NCI-H187 (cell line): ENCODE measurements at places on chromosomes 2 and 18.

GRCh38 chr18:24023185-24023814, 8.7 kb downstream of the TTC39C start:
- DNase-seq: no peak

- DNase-seq: no peak
These were observed 10.6 kb downstream of the HTRA2 start for GRCh38 chr2:74540291-74540690.

- no peak for DNase-seq
These were observed 49.3 kb downstream of the HS6ST1 start for GRCh38 chr2:128269063-128269989.

DNA sequence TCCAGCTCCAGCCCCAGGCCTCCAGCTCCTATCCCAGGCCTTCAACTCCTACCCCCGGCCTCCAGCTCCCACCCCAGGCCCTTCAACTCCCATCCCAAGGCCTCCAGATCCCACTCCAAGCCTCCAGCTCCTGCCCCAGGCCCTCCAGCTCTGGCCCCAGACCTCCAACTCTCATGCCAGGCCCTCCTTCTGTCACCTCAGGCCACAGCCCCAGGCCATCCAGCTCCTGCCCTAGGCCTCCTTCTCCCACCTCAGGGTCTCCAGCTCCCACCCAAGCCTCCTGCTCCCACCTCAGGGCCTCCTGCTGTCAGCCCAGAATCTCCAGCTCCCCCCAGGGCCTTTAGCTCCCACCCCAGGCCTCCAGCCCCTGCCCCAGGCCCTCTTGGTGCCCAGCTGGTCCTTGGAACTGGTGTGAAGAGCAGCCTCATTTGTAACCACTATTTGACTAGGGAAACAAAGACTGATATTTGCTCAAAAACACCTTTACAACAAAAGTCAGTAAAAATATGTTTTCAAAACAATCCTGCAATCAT, 67.8 kb upstream of the SALL3 start:
- no peak for DNase-seq

- no peak for DNase-seq
These were observed 12.0 kb upstream of the CEP68 start for GRCh38 chr2:65044097-65044735.

DNA sequence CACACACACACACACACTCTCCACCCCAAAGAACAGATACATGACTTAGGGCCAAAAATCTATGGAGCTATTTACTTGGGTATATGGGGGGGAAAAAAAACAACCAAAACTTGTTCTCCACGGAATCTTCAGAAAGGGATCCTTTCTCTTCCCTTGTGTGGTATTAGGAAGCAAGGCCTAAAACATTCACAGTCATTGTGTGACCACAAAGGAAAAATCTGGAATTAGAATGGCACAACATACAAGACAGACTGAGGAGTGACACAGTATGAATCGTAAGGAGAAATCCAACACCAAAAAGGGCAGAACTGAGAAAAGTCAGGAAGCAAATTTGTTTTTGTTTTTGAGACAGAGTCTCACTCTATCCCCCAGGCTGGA, 70.3 kb downstream of the ASXL2 start:
- DNase-seq: no peak

DNA sequence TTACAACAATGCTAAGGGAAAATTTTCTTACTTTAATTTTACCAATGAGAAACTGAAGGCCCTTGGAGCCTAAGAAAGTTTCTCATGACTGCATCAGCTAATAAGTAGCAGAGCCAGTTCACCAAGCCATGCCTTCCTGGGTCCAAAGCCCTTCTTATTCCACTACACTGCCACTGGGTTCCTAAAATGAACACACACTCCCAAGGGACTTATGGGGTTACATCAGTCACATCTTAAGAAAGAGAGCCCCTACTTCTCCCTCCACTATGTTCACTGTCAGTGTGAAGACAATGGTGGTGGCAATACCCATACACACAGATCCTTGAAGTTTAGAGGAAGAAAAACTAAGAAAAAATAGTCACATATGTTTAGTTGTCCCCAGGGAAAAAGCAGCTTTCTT, 20.6 kb downstream of the MBD2 start:
- DNase-seq: no peak

GRCh38 chr2:179802051-179802882, 59.1 kb downstream of the ZNF385B start:
- no peak for DNase-seq

DNA sequence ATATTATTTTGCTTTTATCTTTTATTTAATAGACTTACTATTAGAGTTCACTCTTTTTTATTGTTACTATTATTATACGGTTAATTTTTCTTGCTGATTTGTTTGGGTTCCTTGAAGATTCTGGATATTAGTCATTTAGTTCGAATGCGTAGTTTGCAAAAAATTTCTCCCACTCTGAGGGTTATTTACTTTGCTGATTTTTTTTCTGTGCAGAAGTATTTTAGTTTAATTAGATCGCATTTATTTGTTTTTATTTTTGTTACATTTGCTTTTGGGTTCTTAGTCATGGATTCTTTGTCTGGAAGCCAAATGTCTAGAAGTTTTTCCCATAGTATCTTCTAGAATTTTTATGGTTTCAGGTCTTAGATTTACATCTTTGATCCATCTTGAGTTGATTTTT, 585.2 kb downstream of the CPS1 start:
- DNase-seq: no peak

GRCh38 chr2:231332388-231332787, 63.1 kb upstream of the B3GNT7 start:
- no peak for DNase-seq

DNA sequence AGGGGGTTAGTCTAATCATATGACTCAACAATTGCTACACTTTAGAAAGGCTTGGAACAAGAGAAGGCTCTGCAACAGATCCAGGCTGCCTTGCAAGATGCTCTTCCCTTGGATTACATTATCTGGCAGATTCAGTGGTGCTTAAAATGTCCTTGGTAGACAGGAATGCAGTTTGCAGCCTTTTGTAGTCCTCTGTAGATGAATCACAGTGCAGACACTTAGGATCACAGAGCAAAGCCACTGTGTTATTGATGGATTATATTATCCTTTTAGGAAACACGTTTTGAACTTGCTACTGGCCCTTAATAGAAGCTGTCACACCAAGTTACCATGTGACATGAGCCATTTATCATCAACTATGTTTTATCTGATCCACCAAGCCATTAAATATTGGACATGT, 152.2 kb downstream of the CBLN2 start:
- no peak for DNase-seq

- DNase-seq: no peak
These were observed 53.4 kb downstream of the SH3RF3 start for GRCh38 chr2:109182426-109182825.

- no peak for DNase-seq
These were observed 82.8 kb upstream of the DSEL start for GRCh38 chr18:67599277-67599676.

GRCh38 chr2:109558076-109558882, 55.5 kb downstream of the SEPTIN10 start:
- no peak for DNase-seq

DNA sequence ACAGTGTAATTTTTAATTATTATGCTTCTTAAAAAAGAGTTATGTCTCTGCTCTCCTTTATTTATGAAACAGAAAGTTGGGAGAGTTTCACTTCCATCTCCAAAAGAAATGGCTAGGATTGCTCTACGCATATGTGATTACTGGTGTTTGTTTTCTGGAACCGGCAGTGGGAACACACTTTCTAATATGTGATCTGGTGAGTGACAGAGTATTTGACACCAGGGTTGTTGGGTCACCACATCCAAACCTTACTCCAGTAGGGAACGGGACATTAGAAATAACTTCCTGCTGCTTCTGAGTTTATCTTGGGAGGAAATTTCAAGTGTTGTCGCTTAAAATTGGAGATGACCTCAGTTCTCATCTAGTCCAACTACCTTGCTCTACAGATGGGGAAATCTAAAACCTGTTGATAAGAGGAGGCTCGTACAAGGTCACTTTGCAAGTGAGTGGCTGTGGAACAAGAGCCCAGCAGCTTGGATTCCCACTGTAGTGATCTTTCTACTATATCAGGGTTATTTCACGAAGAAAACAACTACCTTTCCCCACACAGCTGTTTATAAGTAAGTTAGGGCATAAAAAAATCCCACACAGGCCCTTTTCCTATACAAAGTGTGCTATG, 108.5 kb downstream of the TTC32 start:
- DNase-seq: no peak

DNA sequence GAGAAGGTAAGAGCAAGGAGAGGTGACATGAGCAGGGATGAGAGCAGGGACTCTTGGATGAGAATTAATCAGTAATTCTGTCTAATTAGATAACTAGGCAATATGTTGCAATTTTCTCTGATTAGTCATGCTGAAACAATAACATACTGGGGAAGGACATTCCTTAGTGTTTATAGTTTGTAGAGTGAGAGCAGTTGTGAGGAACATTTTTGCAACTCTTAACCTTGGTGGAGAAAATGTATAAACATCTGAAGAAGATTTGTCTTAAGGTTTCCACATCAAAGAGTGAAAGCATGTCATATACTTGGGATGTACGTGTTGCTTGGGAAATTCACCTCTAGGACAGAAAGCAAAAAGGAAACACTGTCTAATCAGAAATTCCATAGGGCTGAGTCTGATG, 955.4 kb upstream of the FANCL start:
- no peak for DNase-seq

DNA sequence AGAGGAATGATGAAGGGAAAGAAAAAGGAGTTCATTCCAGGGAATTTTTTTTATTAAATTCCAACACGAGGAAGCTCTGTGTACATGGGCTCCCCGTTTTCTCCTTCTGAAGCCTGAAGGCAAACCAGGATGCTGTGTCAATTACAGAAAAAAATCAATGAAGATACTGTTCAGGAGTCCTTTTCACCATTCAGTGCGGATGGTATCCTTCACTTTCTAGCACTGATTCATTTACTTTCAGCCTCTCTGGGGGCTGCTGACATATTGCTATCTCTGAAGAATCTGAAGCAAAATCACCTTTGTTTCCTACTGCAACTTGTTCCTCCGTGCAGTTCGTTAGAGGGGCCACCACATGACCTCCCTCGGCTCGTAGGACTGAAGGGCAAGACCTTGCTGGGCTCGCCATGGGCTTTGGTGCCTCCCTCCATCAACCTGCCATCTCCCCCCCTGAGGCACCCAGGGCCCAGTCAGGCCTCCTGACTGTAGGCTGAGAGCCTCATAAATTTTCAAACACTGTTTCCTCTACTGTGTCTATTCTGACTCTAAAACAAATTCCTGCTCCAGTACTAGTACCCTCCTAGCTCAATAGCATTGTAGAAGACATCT, 25.5 kb upstream of the ST8SIA3 start:
- DNase-seq: no peak

DNA sequence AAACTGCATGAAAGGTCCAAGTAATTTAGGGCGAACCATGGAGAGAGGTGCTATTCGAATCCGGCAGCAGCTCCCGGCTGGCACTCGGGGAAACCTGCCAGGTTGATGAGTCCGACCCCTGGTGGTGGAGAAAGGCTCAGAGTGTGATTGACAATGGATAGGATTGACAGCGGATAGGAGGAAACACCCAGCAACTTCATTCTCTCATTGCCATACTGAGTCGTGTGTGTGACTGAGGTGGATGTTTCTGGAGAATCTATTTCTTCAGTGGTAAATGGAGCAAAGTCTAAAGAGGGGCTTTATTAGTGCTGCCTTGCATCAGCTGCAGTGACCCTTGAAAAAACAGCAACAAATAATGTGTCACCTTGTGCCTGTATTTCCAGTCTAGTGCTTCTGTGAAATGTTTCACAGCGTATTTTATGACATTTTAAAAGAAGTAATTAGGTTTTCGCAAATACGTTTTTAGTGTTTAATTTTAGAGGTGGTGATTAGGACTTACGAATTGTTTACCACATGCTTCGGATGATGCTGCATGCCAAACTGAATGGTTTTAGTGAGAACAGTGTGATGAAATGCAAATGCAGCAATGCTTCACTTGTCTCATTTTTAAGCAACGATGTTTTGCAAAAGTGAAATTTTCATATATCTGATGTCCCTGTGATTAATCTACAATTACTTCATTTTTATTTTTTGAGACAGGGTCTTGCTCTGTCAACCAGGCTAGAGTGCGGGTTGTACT, 102.0 kb downstream of the DCDC2C start:
- DNase-seq: no peak

DNA sequence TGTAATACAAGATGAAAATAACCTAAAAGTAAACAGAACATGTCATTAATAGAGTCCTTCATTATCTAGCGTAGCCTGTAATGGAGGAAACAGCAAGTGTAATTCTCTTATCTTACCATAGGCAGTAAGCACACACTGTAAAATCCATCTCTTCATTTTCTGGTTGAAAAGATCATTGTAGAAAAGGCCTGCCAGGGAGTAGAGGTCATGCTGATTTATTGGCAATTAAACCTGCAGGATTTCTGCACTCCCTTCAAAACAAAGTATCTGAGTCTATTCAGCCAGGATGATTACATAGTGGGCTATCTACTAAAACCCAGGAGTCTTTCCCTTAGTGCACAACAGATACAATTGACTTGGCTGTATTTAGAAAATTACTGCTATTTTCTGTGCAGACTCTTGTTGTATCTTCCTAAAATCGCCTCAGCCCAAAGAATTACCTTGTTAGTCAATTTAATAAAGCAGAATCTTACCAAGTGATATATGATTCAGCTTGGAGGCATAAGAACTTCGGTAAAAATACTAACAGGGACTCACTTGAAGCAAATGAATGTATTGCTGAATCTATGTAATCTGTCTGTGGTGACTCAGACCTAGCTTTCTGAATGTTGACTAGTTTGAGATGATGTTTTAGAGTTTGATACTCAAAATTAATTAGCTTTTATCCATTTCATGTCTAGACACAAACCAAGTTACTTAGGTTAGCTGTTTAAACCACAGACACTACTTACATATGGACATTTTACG, 250.4 kb upstream of the STON1 start:
- no peak for DNase-seq

GRCh38 chr2:224039770-224040440, 819 bp upstream of the SERPINE2 start:
- no peak for DNase-seq

DNA sequence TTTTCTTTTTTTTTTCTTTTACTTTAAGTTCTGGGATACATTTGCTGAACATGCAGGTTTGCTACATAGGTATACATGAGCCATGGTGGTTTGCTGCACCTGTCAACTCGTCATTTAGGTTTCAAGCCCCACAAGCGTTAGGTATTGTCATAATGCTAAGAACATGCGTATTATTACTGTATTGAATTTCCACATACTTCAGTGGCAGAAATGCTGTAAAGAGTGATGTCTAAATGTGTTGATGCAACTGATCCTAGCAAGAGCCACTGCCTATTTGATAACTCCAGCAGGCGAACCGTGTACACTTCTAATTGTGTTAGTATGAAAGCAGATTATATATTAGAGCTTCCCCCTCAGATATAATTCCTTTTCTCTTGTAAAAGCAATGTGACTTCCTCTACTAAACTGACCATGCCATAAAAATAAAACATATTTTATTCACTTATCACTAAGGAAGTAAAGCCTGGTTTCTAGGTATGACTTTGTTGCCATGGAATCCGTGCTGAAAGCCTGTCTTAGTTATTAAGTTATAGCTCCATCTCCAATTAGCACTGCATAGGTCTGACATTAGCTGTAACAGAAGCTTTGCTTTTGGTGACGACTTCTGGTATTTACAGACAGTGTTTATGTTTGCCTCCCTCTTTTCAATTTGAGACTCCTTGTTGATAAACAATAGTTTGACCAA, 280.0 kb downstream of the GALR1 start:
- no peak for DNase-seq

- no peak for DNase-seq
These were observed 101.3 kb upstream of the BCL2L11 start for GRCh38 chr2:111019381-111019780.

GRCh38 chr2:54394392-54394791, 61.7 kb upstream of the SPTBN1 start:
- no peak for DNase-seq
